ENCODE measurements at places on chromosomes 5 and 9.

- DNase-seq: no peak
These were observed 112.7 kb upstream of the ITGA1 start for GRCh38 chr5:52674815-52675545.

- DNase-seq: no peak
These were observed 42.8 kb downstream of the AMBP start for GRCh38 chr9:114035221-114035844.

DNA sequence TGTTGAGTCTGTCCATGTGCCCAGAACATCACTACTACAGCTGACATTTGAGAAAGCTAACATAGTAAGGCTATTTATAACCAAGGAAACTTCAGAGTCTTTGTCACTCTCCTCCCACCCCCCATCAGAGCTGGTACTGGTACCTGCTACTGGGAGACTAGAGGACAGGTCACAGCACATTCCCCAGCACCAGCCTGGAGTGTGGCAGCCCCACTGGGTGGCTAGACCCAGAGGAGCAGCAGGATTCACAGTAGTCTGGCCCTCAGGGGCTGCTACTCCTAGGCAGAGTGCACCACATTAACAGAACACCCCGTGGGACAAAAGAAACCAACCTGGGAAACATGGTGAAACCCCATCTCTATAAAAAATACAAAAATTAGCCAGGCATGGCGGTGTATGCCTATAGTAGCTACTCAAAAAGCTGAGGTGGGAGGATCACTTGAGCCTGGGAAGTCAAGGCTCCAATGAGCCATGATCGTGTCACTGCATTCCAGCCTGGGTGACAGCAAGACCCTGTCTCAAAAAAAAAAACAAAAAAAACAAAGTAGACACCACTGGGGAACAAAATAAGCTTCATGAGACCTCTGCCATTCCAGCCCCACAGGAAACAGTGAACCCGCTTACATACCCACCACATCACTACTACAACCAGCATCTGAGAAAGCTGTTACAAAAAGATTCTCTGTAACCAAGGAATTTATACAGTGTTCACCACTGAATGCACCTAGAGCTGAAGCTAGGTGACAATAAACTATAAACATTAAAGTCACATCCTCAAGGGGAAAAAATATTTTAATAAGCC is 26.3 kb upstream of the PTGER4 start:
- no peak for DNase-seq

- DNase-seq: no peak
These were observed 21.0 kb downstream of the ANKH start for GRCh38 chr5:14850419-14851049.

- DNase-seq: peak; percentile 78
These were observed 44.7 kb upstream of the NKD2 start for GRCh38 chr5:963673-964531.

DNA sequence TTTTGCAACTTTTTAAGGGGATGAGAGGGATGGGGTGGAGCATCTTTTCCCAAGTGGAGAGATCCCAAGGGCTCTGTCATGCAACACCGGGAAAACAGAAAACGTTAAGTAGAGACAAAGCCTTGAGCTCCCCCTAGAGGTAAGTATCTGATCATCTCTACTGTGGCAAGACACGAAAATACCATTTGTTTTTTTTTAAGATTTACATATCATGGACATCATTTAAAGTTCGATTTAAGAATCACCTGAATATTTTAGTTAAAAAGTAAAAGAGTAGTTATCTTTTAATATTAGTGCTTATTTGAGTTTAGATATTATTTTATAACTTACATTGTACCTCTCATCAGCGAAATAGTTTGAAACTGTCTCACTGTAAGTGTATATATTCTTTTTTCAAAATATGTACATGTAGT is 200.4 kb downstream of the LRRC70 start:
- peak; percentile 57 for DNase-seq

DNA sequence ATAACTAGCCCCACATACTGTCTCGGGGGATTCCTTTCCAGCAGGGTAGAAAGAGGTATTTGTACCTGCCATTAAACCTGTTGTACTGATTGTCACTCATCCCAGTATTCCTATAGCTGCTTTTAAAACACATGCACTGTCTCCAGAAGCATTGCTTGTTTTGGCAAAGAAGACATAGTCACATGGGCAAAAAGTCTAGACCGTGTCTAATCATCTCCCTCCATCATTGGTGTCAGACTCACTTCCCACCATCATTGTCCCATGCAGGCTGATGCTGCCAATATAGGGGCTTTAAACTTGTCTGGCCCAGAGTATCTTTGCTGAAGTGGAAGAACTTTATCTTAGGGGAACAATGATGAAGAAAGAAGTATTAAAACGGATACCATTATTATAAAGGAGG is 12.6 kb downstream of the DNAJC21 start:
- DNase-seq: no peak

DNA sequence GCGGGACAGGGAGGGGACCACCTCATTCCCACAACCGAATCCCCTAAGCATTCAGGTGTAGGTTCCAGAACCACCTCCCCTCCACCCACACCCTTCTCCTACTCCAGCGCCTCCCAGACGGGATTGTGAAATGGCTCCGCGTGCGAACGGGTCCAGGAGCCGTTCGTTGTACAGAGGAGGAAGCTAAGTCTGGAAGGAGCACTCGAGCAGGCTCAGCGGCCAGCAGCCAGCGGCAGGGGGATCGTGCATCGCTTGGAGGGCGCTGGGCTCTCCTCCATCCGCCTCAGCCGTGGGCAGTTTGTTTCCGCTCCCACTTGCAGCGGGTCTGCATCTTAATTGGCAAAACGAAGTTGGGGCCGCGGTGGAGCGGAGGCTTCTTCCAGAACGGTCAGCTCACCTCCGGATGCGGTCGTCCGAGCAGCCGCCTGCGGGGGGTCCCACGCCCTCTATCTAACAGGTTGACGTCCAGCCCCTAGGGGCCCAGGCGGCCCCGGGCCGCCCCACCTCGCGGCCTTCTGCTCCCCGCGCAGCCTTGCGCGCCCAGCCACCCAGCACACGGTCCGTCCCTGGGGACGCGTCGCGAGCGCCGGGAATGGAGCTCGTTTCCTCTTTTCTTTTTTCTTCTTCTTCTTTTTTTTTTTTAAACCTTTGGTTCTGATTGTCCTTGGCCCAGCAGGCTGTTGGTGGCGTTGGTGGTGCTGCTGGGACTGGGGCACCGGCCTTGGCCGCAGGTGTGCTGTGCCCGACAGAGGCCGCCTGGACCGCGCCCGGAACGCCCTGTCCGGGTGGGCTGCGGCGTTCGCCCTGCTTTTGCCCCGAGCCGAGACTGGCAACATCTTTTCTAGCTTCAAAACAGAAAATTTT is 3.9 kb upstream of the BARX1 start:
- DNase-seq: peak; percentile 14

DNA sequence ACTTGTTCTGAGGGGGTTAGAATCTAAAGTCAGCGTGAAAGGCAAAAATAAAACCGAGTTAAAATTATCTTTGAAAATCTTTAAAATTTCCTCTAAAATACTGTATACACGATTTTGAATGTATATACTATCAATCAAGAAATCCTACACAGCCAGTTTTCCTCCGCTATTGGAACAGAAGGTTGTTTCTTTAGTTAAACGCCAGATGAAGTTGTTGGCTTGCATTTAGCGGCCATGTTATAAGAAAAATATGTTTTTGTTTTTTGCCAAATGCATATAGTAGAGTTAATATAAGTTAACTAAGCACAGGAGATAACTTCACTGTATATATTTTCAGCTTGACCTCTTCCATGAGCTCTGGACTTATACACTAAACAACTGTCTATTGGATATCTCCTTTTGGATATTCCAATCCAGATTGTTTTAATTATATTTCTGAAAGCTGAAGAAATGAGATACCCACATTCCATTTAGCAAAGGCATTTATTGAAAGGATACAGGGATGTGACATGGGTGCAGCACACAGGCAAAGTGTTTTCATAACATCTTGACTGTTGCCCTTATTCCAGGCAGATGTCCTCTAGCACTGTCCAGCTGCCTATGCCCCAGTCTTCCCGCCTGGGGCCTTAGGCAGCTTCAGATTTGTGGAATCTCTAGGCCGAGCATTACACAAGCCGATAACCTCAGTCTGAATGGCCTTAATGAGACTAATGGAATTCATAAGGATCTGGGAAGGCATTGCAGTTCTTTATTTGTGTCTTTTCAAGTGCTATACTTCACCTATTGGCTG is 10.0 kb upstream of the ATG10 start:
- no peak for DNase-seq

GRCh38 chr9:72726947-72727346 is 205.5 kb downstream of the TMC1 start:
- DNase-seq: no peak

DNA sequence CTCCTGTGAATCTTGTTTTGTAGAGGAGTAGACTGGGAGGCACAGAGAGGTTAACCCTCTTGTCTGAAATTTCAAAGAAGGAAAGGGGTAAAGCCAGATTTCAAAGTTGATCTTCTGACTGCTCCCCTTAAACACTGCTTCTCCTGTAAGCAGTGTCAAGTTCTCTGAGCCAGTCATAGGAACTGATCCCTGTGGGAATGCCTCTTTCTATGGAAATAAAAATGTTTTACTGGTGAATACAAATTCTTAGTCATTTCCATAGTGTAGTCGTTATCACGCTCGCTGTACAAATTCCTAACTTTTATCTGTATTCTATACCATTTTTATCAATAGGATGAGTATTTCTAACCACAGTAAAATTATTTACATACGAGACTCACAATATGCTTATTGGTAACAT is 66.3 kb upstream of the PRRC1 start:
- DNase-seq: no peak

- no peak for DNase-seq
These were observed 109.5 kb downstream of the PRKACG start for GRCh38 chr9:68904454-68904853.

- DNase-seq: no peak
These were observed 28.7 kb downstream of the ANKRD34B start for GRCh38 chr5:80541392-80541791.

GRCh38 chr5:169126481-169127021 is 174.4 kb downstream of the SLIT3 start:
- no peak for DNase-seq

- DNase-seq: no peak
These were observed 212.3 kb upstream of the IRX4 start for GRCh38 chr5:2095011-2095410.

- DNase-seq: no peak
These were observed 13.7 kb downstream of the DOLPP1 start for GRCh38 chr9:129094387-129095169.

- DNase-seq: no peak
These were observed 17.8 kb downstream of the HABP4 start for GRCh38 chr9:96467784-96468183.

DNA sequence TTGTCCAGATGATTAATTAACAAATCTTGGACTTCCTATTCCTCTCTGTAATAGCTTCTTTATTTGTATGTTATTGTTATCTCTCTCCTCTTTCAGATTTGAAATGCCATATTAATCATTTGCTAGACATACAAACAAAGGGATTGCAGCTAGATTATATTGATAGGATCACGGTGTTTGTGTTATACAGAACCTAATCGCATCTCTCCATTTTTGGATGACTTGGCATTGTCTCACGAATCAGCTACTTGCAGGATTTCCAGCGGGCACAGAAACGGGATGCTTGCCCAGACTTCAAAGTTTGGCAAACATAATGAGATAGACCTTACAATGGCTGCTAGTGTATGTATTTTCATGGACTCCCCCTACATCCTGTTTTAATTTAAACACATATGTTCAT is 368.1 kb downstream of the TLE4 start:
- no peak for DNase-seq

DNA sequence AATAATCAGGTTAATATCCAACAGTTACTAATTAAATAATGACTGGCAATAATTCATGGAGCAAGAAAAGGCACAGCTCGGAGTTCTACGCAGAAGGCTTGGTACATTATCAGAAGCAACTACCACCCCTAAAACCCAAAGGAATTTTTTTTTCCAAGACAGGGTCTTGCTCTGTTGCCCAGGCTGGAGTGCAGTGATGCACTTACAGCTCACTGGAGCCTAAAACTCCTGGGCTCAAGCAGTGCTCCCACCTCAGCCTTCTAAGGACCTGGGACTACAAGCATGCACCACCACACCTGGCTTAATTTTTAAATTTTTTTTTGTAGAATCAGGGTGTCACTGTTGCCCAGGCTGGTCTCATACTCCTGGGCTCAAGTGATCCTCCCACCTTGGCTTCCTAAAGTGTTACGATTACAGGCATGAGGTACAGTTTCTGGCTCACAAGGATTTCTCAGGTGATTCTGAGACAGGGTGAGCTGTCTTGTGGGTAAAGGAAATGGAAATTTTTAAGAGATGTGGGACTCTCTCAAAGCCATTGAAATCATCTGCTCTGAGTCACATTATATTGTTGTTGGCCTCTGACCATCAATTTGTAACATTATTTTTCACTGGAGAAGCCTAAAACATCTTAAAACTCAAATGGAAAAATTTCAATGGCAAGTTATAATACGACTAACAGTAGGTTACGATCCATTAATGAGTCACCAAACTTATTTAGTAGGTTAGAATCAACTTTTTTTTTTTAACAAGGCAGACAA is 19.7 kb upstream of the HSDL2 start:
- DNase-seq: no peak

GRCh38 chr5:116453988-116454411 is 120.6 kb downstream of the SEMA6A start:
- DNase-seq: no peak

DNA sequence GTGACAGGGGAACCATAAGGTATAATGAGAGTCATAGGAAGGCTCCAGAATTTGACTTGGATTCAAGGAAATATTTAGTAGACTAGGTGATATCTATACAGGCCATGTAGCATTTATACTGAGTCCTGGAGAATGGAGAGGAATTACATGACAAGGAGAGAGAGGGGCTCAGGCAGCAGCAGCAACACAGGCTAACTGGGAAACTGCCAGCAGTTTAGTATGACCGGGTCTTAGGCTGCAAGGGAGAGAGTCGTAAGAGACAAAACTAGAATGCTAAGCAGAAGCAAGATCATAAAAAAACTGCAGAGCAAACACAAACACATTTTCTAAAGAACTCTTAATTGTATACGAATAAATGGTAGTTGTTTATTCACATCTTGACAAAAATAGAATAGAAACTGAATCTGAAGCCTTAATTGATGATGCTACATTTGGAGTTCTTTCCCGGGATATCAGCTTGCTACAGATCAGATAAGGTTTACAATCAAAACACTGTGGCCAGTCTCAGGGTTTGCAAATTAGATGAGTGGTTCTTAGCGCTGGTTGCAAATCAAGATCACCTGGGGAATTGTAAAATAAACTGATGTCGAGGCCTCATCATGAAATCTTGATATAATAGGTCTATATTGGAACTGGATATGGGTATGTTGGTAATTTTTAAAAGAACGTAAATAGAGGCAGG is 480.0 kb upstream of the C9orf72 start:
- DNase-seq: no peak

GRCh38 chr5:179912951-179913350 is 5.3 kb upstream of the TBC1D9B start:
- no peak for DNase-seq

DNA sequence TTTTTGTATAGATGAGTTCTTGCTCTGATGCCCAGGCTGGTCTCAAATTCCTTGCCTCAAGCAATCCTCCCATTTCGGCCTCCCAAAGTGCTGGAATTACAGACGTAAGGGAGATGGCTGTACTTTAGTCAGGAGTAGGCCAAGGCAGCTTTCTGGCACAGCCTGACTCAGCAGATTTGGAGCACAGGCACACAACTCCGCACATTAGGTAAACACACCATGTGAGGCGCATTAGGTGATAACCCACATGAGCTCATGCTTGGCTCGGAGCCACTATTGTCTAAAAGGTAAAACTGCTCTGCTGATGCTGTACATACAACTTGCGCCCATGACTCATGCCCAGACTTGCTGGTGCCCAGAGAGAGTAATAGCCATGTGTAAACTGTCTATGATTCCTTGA is 1157.9 kb downstream of the TAF11L14 start:
- DNase-seq: no peak

Measured in NAMALWA (cell line).